Activated naive CD4-positive, alpha-beta T cell treated with anti-CD3 and anti-CD28 coated beads for 36 hours (primary cell): ENCODE measurements at places on chromosomes 2 and 18.

- DNase-seq = no peak
- no peak overlapping the region for H3K27ac ChIP-seq
- H3K36me3 ChIP-seq = no peaks in the 10 kb centered on the region
Observed at GRCh38 chr18:62933261-62933887, 218.0 kb downstream of the PHLPP1 start.

DNA sequence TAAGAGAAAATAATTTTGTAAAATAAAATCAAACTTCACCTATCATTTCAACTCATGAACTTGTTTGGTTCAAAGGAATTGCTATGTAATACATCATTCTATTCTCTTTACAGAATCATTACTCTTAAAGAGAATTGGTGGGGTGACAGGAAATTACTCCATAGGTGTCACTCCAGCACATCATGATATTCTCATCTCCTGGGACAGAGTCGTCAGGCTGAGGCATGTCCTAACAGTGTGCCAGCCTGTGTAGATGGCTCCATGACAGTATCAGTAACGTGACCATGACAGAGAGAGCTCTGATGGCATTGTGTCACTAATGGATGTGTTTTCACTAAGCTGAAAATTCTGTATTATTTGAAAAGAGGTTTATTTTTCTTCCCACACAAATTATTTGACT lies 13.9 kb downstream of the SPATS2L start:
- H3K27ac ChIP-seq = no peak overlapping the region
- DNase-seq = no peak
- H3K4me1 ChIP-seq = peaks cover 9% of the 10 kb centered on the region

- H3K36me3 ChIP-seq = no peaks in the 10 kb centered on the region
- peaks cover under 1% of the 10 kb centered on the region for H3K27me3 ChIP-seq
- H3K4me1 ChIP-seq = no peaks in the 10 kb centered on the region
Observed at GRCh38 chr2:22952656-22953225, 432.2 kb upstream of the KLHL29 start.

DNA sequence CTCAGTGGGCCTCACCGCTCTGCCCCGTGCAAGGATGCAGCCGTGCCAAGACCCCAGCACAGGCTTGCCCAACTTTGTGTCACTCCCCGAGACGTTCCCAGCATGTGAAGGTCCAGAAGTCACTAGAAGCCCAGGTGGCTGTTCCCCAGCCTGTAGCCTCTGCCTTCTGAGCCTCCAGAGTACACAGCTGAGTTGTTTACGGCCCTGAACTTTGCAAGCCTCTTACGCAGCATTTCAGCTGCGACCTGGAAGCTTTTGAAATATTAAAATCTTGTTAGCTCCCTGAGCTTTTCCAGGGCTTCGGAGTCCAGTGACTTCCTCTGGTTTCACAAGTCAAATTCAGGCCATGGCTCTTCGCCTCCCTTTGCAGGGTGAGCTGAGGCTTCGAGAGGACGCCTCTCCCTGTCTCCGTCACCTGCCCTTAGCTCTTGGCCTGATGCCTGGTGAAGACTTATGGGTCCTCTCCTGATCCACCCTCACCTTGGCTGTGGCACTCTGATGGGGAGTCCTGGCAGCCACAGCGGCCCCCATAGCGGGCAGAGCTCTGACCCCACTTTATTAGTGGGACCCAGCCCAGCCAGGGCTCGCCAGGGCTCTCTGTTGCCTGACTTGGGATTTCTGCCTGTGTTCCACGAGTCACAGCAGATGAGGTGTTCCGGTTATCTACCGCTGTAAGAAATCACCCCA lies 76.5 kb upstream of the HPCAL1 start:
- no peaks in the 10 kb centered on the region for H3K4me1 ChIP-seq
- H3K4me3 ChIP-seq = no peak overlapping the region
- DNase-seq = no peak
- H3K27ac ChIP-seq = no peak overlapping the region
- H3K36me3 ChIP-seq = no peaks in the 10 kb centered on the region
